MM.1S (cell line): ENCODE measurements at places on chromosomes 5 and 9.

DNA sequence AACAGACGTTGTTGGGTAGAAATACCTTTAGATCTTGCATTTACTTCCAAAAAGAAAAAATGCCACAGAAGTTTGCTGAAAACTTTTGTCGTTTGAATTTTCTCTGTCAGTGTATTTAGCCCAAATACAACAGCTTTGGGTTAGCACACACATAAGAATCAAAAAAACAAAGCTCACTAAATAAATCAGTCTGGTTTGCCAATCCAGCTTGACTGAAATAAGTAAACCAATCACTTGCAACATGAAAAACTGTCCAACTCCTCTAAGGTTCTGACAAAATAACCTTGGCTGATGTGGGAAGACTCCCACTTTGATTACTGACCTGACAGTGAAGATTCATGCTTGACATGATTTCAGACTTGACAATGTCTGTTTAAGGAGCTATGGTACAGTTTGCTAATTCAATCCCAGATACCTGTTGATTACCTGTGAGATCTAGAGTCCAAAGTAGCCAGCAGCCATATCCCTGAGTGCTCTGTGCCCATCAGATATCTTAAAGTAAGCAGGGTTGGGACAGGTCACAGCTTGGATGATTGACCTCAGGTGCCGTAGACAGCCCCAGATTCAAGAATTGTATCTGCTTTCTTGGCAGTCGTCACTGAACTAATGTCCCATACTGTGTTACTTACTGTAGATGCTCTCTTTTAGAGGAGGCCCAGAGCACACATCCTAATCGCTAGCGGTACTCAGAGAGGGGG is 727 bp downstream of the IGIP start:
- no peak for DNase-seq

GRCh38 chr5:159341906-159342310 is 11.6 kb upstream of the IL12B start:
- DNase-seq: no peak

DNA sequence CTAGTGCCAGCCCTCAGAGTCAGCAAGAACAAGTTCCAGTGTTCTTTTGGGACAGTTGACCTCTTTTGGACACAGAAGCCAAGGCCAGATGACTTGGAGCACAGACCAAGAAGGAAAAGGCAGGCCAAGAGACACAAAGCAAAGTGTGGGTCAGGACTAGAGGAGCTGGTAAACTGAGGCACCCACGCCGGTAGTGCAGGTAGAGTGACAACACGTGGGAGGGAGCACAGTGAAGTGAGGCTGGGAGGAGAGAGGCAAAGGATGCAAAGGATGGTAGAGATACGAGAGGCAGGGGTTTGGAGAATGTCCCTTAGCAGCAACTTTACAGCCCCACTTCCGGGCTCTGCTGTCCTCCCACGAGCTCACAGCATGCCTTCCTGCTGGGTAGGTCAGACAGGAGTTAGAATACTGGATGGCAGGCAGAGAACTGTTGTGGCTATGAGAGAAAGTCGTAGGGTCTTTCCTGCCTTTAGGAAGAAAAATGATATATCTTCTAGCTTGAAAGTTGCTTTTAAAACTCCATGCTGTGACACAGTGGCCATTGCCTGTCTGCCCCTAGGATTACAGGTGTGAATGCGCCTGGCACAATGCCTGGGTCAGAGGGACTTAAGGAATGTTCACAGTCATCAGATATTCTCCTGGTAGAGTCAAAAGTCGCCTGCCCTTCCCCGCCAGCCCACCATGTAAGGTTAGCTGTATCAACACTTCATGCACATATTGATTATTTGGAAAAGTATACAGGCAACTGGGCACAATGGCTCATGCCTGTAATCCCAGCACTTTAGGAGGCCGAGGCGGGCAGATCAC is 97.9 kb downstream of the PDE8B start:
- DNase-seq: no peak

DNA sequence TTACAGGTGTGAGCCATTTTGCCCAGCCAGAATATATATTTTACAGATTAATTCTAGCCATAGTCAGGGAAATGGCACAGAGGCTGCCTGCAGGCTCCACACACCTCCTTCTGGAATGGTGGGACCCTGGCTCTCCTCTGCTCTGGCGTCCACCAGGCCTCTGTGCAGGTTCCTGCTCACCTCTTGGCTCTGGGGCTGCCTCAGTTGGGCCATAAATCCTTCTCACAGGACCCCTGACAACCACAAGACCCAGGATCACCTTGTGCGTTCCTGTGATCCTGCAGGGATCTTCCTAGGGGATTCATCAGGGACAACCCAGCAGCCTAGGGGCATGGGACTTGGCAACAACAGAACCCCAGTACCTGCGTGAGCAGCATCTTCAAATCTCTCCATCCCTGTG is 93.0 kb upstream of the FSTL4 start:
- no peak for DNase-seq

DNA sequence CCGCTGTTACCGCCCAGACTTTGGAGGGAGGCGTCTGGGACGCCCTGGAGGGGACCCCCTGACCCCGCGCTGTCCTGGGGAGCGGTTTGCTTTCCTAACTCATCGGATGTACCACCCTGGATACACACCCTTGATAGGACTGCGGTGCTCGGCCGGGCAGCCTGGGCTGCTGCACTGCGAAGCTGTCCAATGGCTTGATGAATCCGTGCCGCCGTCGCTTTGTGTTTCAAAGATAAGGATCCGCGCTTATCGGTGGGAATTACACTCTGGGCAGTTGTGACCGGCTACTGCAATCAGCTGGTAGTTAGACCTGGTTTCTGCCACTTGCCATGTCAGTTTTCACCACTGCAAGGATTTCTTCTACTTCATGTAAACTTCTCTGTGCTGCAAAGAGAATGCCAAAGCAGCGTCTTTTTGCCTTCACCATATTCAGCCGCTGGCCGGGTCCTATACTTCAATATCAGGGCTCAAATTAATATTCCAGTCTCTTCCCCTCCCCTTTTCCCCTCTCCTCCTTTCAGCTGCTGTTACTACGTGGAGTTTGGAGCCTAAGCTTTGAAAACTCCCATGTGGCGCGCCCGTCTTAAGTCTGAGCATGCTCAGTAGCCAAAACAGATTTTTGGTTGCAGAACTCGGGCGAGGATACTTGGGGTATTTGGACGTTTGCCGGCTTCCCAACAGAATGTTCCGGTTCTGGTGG is 727 bp downstream of the SMAD5 start:
- DNase-seq: peak; percentile 31

- DNase-seq: no peak
Measured at GRCh38 chr9:17878810-17879370, 300.0 kb downstream of the SH3GL2 start.

- DNase-seq: no peak
Measured at GRCh38 chr5:10728679-10729078, 32.4 kb downstream of the DAP start.

- no peak for DNase-seq
Measured at GRCh38 chr5:53350991-53351770, 129.2 kb upstream of the FST start.

GRCh38 chr9:137083394-137084004 is 3.3 kb upstream of the MAN1B1 start:
- DNase-seq: no peak
